ENCODE measurements at places on chromosomes 5 and 9. TPM values are rescaled to one million over a fixed set of nuclear protein-coding genes. Genes with fewer than 3 reads are reported as not detected.

TMEM161B gene
- 42.4 TPM for total RNA-seq

LRRC70 gene
- total RNA-seq: 1.7 TPM

GPX3 gene
- 4.4 TPM for total RNA-seq

FREM1 gene
- not detected for total RNA-seq

TLX3 gene
- total RNA-seq: not detected

CDH12 gene
- not detected for total RNA-seq

PNPLA7 gene
- total RNA-seq: 0.93 TPM

MORN5 gene
- not detected for total RNA-seq

HAPLN1 gene
- total RNA-seq: not detected

CORO2A gene
- 7.3 TPM for total RNA-seq

PCDHGA5 gene
- 1.8 TPM for total RNA-seq

GGTA1 gene
- total RNA-seq: not detected

CDH18 gene
- not detected for total RNA-seq

TUBB4B gene
- 528 TPM for total RNA-seq

MEGF10 gene
- not detected for total RNA-seq

ANGPTL2 gene
- total RNA-seq: 51.3 TPM

TSSK1B gene
- total RNA-seq: not detected

INSL4 gene
- not detected for total RNA-seq

RHOBTB3 gene
- 61.5 TPM for total RNA-seq

C5orf63 gene
- total RNA-seq: 6.5 TPM

COL15A1 gene
- 0.69 TPM for total RNA-seq

All from melanocyte of skin (primary cell).